Coronary artery (tissue), 2 donors: ENCODE measurements at places on chromosomes 2 and 18.

- no peak for DNase-seq
Observed at GRCh38 chr2:3414133-3414860, 34.8 kb downstream of the TRAPPC12 start.

DNA sequence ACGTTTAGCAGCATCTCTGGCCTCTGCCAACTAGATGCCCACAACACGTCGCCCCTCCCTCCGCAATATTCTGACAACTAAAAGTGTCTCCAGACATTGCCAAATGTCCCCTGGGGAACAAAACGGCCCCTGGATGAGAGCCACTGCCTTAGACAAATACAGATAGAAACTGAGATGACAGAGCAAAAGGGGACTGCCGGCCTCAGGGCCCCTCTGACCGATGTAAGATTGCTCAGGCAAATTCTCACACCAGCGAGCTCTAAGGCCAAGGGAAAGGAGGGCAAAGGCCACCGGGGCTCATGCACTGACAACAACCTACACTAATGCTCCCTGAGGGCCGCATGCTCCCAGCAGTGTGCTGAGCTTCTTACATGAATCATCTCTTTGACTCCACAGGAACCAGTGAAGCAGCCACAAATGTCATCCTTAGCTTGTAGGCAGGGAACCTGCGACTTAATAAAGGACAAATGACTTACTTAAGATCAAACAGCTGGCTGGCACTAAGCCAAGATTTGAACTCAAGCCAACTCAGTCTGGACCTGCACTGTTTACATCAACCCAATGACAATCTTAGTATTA lies 228.5 kb downstream of the TTC32 start:
- DNase-seq, result peak; percentile 73

DNA sequence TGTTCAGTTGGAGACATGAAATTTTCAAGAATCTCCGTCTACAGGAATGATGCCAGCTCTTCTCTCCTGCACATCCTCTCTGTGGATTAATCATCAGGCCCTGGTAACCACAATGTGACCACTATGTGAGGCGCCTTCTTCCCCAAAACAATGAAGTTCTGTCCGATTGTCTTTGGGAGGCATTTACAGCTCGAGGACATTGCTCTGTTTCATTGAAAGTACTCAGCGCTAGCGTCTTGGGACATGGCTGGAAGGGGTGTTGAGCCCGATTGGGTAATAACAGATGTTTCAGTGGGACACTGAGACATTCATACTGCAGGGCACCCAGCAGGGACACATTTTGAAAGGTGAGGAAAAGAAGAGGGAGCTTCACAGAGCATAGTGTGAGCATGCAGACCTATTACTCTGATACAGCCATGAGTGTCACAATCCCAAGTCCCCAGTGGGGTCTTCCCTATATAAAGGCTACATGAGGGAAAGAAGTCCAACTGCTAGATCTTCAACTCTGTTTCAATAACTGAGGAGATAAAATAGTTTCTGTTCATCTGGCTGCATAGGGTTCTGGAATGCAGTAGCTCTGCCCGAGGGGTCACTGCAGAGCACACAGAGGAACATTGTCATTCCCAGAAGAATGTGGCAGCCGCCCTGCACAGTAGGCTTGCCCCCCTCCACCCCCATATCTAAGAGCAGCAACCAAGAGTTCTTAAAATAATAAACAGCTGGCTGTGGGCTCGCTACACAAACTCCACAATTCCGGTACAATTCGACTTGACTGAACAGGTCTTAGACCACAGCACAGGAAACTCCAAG lies 237.3 kb downstream of the OSR1 start:
- DNase-seq, result no peak

DNA sequence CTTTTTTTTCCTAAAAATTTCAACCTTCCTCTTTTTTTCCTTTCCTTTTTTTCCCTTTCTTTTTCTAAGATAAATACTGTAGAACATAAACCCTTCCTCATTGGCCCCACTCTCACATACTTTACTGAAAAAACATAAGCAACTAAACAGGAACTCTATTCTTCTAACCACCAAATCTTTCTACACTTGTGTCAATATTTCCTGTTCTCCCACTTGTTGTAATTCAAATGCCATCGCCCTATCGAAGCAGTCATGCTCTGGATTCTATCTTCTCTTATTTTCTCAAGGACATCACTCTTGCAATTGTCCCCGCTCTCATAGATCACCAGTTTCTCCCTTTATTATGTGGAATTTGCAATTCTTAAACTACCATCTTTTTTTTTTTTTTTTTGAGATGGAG lies 20.2 kb upstream of the SSB start:
- DNase-seq, result no peak

DNA sequence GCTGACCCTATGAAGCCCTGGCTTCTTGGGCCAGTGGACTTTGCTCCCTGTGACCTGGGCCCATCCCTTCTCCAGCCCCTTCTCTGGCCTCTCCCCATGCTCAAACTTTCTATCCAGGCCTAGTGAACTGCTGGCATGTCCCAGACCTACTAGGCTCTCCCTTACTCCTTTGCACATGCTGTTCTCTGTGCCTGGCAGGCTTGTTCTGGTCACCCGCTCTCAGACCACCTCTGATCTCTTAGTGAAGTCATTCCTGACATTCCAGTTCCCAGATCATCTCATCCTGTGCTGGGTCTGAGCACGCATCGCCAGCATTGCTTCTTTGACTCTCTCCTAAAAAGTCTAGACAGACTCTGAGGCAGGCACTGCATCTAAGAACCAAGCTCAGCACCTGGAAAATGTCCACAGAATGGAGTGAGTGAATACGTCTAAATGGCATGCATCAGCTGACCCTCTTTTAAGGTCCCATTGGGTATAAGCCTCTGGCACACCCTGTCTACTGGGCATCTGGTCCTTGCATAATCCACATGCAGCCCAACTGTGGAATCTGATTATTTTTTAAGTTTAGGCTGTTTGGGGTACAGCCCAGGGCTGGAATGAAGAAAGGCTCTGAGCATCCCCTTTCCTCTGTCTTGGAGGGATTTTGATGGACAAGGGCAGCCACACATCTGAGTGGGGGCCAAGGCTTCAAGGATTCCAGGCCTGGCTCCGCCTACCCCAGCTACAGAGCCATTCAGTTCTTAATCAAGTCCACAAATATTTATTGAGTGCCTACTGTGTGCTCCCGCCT lies 130.6 kb upstream of the HAAO start:
- DNase-seq, result no peak

GRCh38 chr2:22056621-22057132 lies 932.9 kb downstream of the TDRD15 start:
- DNase-seq, result no peak

GRCh38 chr18:35740656-35741055 lies 159.1 kb downstream of the GALNT1 start:
- no peak for DNase-seq

DNA sequence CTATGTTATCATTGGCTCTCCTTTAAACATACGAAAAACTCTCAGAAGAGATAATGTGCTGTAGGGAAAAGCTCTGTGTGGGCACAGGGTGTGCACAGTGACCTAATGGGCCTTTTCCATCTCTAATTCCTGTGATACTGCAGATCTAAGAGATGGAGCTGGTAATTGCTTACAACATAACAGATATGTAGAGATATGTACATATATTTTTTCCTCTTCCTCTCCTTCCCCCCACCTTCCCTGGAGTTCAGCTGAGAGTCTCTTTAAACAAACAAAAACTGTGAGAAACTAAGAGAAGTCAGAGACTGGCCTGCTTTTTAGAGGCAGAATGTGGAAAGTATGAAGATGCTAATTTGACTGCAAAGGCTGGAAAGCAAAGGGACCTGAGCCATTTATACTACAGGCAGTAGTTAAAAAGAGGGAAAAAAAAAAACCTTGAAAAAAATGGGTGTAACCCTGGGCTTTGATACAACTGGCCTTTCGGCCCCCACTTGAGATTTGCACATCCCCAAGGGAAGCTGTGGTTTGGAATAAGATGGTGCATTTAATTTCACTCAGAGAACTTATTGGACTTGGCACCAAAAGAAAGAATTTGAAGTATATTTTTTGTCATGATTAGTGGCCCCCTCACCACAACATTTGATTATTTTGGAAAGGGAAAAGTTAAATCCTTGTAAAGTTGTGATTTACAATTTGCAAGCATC lies 502.2 kb upstream of the ZEB2 start:
- no peak for DNase-seq

- DNase-seq, result no peak
Observed at GRCh38 chr2:235510318-235510717, 16.5 kb downstream of the AGAP1 start.

DNA sequence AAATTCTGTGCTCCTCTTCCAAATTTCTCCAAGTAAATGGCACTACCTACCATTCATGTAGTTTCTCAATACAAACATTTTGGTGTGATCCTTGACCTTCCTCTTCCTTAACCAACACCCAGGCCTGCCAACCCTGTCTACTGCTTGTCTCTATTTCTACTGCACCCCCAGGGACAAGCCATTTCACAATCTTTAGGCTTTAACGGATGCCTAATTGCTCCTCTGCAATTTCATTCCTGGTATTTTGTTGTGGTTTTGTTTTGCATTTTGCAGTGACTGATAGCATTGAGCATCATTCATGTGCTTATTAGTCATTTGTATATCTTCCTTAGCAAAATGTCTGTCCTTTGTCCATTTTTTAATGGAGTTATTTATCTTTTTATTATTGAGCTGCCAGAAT lies 10.0 kb downstream of the FAP start:
- DNase-seq, result no peak

DNA sequence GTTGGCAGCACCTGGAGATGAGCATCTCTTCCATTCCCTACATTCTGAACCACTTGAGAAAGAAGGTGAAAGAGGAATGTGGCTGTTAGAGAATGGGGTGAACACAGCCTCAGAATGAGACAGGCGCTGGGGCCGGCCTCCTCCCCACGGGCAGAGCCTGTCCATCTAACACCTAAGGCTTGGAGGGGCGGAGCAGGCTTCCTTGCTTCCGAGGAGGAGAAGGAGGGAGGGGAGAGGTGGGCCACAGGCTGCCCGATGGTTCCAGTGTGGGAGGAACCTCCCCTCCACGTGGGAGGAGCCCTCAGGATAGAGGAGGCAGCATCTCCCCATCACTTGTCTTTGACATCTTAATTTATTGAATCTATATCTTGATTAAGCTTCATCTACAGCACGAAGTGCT lies 68.6 kb downstream of the CIB4 start:
- no peak for DNase-seq

- no peak for DNase-seq
Observed at GRCh38 chr2:175282886-175283285, 101.4 kb upstream of the ATP5MC3 start.

- DNase-seq, result no peak
Observed at GRCh38 chr2:101816598-101816997, 119.1 kb downstream of the MAP4K4 start.

- no peak for DNase-seq
Observed at GRCh38 chr2:192307530-192307929, 112.8 kb upstream of the TMEFF2 start.
